ENCODE measurements at places on chromosomes 5 and 9.
A peak's percentile ranks its signal among the peaks of the same experiment; 100 is the strongest.

- no peak for DNase-seq
These were observed 3.5 kb upstream of the KCNN2 start for GRCh38 chr5:114358329-114358728.

- DNase-seq = no peak
These were observed 51.2 kb downstream of the FCHO2 start for GRCh38 chr5:73007051-73007450.

DNA sequence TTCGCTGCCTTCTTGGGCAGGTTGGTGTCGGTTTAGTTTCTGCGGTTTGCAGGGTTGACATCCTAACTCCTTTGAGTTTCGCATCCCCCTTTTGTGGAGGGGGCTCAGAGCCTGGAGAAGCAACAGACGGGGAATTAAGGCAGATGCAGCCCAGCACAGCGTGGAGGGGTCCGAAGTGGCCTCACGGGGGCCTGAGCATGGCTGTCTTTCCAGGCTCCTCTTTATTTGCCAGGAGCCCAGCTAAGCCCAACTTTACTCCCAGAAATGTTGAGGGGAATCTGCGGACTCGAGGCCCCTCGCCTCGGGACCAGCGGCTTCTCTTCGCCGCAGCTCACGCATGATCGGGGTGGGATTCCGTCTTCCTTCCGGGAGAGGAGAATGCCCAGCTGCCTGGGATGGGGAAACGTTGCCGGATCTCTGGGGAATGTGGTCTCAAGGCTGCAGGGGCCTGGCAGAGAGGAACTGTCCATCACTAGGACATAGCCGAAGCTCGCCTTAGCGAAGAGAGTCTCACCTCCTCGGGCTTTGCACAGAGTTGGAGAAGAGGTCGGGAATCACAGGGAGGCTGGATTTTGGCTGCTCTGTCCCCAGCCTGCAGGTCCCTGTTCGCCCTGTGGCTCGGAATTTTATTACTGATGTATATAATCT, 1.3 kb downstream of the RAI14 start:
- no peak for DNase-seq

GRCh38 chr5:27682600-27682999, 644.2 kb upstream of the CDH9 start:
- DNase-seq = no peak

GRCh38 chr9:7947577-7947976, 148.0 kb upstream of the DMAC1 start:
- no peak for DNase-seq

DNA sequence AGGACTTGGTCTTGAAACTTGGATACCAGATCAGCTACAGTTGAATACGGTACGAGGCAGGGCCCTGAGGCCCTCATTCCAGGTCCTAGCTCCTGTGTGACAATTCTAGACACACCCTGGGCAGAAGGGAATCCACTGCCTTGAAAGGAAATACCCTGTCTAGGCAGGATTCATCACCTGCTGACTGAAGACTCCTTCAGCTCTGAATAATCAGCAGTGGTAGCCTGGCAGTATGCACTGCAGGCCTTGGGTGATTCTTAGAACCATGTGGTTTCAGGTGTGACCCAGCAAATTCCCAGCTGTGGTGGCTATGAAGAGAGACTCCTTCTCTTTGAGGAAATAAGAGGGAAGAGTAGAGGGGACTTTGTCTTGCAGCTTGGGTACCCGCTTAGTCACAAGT, 17.2 kb upstream of the EFNA5 start:
- DNase-seq = no peak

- no peak for DNase-seq
These were observed 7.0 kb upstream of the GBGT1 start for GRCh38 chr9:133170716-133171115.

GRCh38 chr9:70602321-70603019, 188.0 kb upstream of the KLF9 start:
- peak; percentile 12 for DNase-seq

GRCh38 chr5:155839251-155840037, 487.5 kb upstream of the SGCD start:
- no peak for DNase-seq

- DNase-seq = peak; percentile 11
These were observed 35.9 kb downstream of the KIF2A start for GRCh38 chr5:62341783-62342475.

- no peak for DNase-seq
These were observed 278.0 kb upstream of the SMC2 start for GRCh38 chr9:103816146-103816545.

- no peak for DNase-seq
These were observed 1.9 kb upstream of the ZNF79 start for GRCh38 chr9:127422133-127422782.

- no peak for DNase-seq
These were observed 1.7 kb upstream of the TMEM267 start for GRCh38 chr5:43485406-43485805.

DNA sequence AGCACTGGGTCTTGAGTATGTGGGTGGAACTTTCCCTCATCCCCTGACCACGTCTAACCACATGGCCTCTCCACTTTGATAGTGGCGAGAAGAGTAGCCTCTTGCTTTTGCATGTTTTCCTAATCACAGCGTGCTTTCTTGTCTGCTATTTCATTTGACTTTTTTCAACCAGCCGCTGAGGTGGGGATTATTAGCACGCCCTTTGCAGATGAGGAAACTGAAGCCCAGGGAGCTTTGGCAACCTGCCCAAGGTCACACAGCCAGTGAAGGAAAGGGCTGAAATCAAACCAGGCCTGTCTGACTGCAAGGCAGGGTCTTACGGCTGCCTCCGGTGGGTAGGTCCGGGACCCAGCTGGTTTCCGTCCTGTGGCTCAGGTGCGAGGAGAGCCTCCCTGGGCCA, 106.5 kb upstream of the MSX2 start:
- DNase-seq = no peak

- DNase-seq = no peak
These were observed 50.1 kb upstream of the POU5F2 start for GRCh38 chr5:93791518-93791972.

- no peak for DNase-seq
These were observed 4.1 kb upstream of the ADGRV1 start for GRCh38 chr5:90554358-90555006.

GRCh38 chr5:134578578-134579283, 53.3 kb downstream of the JADE2 start:
- no peak for DNase-seq

- peak; percentile 68 for DNase-seq
These were observed 16.7 kb upstream of the HSD17B4 start for GRCh38 chr5:119435436-119436132.

DNA sequence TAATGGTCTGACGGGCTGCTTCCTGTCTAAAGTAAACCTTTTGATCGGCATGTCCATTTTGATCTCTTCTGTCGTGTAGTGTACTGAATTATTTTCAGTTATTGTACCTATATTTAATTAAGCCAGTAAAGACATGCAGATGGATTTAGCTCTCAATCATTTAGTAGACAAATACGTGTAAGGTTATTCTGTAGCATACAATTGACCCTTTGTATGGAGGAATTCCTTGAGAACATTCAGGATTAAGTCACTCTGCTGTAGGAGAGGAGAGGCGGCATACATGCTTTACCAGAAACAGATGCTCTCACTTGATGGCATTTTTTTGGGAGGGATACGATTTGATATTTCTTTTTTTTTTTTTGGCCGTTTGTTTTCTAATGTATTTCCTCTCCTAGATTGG, 141.0 kb downstream of the PBX3 start:
- no peak for DNase-seq

- no peak for DNase-seq
These were observed 40.3 kb upstream of the XPA start for GRCh38 chr9:97737429-97737828.

DNA sequence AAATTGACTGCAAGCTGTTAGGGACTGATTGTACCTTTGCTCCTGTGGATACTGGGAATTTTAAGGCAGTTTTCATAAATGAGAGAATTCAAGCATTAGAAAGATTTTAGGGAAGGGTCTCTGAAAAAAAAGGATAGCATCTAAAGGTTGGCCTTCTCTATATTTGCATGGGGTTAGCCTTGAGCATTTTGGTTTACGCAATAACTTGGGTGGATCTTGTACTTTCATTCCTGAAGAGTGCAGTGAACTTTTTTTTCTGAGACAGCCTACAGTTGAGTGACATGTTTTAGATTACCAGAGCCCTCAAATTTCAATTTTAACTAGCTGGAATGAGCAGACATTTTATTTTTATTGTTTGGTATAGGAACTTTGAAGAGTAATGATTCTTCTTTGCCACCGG, 91.6 kb upstream of the NR3C1 start:
- no peak for DNase-seq

DNA sequence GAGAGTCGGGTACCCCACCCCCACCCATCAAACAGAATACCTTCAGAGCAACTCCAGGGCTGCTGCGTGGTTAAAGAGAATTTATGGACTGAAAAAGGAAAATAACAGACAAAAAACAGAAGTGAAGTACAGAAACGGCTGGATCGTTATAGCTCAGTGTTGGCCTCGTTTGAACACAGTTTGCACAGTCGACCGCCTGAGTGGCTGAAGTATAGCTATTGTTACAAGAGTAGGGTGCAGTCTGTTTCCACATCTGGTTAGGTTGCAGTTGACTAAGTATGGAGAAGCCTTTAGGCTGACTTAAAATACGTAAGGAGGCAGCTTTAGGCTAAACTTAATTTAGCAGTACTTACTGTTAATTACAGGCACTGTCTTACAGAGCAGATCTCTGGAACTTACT, 121.2 kb downstream of the GCNT1 start:
- DNase-seq = no peak

DNA sequence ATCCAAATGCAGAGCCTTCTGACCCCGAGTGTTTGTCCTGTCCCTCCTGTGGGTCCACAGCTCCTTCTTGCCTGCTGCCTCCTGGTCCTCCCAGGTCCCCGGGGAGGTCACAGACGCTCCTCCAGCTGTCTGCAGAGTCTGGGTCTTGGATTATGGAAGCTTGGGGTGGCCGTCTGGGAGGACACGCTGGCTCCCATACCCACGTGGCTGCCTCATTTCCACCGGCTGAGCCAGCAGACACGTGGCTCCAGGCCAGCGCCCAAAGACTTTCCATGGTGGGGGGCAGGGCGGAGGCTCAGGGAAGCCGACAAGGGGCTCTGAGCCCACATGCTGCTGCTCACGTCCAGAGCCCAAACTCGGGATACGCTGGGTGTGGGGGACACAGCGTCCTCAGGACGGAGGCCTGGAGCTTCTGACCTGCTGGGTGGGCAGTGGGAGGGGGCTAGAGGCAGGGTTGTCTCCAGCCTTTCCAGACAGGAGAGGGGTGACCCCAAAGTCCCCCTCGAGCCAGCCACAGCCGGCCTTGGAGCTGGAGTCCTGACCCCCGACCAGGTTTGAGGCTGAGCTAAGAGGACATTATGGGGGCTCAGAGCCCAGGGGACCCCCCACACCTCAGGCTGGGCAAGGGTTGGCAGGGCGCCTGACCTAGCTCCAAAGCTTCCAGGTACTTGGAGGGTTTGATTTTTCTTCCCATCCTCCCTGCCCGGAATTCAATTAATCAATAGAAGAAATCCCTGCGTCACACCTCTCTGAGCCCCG, 24.2 kb upstream of the RNU6ATAC start:
- DNase-seq = no peak

GRCh38 chr5:86974955-86975354, 292.7 kb upstream of the RASA1 start:
- DNase-seq = no peak

GRCh38 chr9:101463397-101463796, 27.8 kb upstream of the ALDOB start:
- DNase-seq = no peak

DNA sequence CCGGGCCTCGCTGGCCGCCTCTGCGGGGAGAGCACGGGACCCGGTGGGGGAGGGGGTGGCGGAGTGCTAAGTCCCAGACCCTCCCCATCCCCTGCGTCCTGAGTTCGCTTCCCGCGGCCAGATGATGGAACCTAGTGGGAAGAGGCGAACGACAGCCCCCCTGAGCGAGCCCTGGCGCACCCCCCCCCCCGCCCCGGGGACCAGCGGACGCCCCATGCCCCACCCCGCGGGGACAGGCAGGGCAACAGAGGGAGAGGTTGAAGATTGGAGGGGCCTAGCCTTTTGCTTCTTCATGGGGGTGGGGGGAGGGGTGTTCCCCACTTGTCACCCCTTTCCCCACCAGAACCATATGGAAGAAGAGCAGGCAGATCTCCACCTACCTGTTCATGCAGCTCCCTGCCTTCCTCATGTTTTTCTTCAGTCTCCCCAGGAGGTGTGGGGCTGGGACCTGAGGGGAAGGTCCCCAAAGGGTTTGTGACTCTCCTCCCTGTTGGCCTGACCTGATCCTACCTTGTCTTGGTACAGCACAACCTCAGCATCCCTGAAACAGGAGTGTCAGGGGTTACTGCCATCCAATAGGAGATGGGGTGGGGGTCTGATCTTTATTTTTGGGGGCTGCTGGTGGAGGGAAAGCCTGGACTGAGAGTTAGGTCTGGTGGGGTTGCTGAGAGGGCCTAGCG, 485 bp downstream of the FAM53C start:
- DNase-seq = no peak

DNA sequence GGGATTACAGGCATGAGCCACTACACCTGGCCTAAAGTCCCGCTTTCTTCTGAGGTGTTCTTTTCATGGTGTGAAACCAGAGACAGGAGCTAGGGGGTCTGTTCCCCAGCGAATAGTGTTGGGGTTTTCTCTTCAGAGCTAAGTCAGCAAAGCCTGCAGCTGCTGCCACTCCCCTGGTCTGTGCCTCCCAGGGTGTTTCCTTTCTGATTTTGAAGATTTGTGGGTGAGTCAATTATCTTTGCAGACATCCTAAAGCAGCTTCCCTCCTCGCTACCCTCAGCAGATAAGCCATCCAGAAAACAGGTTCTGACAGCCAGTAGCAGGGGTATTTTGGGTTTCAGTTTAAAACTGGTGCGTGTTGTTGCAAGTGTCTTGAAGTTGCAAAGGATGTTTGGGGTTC, 72.0 kb upstream of the IQGAP2 start:
- no peak for DNase-seq

GRCh38 chr9:26067608-26068007, 389.4 kb upstream of the TUSC1 start:
- DNase-seq = no peak

DNA sequence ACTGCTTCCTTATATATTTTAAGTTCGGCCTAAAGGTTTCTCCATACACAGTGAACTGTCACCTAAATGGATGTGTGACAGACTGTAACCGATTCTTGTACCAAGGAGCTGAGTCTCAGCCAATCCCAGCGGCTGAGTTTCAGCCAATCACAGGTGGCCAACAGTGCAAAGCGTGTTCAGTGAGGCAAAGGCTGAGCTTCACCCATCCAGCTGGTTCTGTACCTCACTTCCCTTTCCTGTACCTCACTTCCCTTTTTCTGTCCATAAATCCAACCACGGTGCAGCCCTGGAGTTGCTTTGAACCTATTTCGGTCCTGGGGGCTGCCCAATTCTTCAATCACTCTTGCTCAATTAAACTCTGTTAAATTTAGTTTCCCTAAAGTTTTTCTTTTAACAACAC, 15.7 kb upstream of the TBC1D9B start:
- DNase-seq = no peak
